Stimulated activated memory B cell treated with anti-CD40 and anti-IgM and Interleukin-4, amounts not matched to agents 10 μg/mL and 1 μg/mL and 100 μg/mL, for 72 hours (primary cell): ENCODE measurements at places on chromosomes 16 and 17.

DNA sequence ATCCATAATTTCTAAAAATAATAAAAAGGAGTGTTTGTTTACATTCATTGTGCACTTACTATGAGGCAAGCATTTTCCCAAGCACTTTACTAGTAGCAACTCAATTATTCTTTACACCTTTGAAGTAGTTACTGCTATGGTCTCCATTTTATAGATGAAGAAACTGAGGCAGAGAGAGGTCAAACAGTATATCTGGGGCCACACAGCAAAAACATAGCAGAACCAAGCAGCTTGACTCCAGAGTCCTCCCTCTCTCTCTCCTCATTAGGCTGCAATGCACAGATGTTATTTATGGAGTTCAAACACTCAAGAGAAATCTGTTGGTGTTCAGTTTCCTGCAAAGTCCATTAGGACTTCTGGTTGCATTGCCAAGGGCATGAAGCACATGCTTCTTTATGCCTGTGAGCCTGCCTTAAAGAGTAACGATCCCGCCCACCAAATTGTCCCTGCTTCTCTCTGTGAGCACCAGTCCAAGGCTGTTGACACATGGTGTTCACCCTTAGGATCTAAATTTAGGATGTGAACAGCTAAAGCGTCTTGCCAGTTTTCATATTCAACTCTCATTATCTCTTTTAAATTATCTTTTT lies 44.0 kb downstream of the GPRC5B start:
- ATAC-seq: no peak

- ATAC-seq: no peak
These were observed 1.1 kb downstream of the ATP1B2 start for GRCh38 chr17:7651665-7652387.

DNA sequence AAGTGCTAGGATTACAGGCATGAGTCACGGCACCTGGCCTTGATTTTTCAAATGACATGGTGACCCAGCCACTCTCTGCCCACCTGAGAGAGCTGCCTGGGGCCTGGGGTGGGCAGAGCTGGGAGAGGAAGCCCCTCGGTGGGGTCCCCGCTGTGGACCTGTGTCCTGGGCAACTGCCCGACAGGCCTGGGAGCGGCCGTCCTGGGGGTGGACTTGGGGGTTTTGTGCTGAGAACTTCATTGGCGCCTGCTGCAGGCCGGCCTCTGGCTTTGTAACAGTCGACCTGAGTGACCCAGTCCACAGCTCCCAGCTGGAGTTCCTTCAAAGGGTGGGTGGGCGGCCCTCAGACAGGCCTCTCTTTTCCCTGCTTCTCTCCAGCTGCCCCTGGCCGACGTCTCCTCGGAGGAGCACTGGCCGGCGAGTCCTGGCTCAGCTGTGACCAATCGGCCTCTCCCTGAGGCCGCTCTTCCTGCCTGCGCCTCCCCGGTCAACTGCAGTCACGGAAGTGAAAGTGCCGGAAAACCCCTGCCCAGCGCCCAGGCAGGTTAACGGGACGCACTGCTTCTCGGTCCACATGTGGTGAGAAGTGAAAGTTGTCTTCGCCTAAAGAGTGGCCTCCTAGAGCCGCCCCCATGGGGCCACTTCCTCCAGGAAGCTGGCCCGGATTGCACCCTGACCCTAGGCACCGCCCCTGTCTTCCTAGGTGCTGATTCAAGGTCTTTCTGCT lies 5.5 kb downstream of the CBFA2T3 start:
- peak; percentile 46 for ATAC-seq

GRCh38 chr17:16936536-16937310 lies 35.2 kb downstream of the TNFRSF13B start:
- no peak for ATAC-seq

DNA sequence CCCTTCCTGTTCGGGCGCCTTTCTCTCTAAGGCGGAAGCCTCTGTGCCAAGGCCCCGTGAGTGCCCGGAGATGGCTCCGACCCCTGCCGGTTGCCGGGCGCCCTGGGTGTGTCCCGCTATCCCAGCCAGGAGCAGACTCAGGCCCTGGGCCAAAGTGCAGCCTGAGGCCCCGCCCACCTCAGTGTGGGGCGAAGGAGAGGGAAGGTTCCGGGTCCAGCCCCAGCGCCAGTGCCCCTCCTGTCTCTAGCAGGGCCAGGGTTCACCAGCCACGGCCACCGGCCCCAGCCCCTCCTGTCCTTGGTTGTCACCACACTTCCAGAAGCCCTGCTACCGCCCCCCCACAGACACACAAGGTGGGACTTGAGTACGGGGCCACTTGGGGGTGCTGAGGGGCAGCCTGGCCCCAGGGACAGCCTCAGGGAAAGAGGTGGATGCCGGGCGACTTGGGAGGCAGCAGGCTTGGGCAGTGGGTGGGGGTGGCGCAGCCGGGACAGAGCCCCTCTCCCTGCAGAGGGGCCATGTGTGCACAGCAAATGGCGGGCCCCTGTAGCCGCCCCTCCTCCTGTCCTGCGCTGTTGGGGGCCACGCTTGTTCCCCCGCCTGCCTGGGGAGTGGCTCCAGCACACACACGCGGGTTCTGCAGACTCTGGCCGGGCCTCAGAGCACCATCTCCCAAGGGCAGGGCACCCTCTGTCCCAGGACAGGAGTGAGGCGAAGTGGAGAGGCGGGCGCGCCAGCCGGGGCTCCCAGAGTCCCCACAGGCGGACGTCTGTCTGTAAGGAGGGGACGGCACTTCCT lies 6.0 kb downstream of the C1QTNF8 start:
- ATAC-seq: no peak

- ATAC-seq: no peak
These were observed 592 bp downstream of the GCSH start for GRCh38 chr16:81095653-81095952.

DNA sequence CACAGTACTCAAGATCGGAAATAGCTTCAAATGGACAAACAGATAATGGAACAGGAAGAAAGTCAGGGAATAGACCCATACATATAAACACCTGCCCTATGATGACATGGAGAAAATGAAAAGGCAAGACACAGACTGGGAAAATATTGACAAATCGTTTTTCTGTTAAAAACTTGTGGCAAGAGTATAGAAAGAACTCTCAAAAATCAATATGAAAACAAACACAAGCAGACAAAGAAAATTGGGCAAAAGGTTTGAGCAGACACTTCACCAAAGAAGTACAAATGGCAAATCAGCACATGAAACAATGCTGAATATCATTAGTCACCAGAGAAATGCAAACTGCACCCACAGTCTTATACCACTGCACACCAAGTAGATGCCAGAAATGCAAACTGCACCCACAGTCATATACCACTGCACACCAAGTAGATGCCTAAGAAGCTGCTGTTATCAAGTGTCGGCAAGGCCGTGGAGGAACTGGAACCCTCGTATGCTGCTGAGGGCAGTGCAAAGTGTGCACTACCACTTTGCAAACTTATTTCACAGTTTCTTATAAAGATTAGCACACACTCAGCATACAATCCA lies 123.5 kb upstream of the CHMP6 start:
- peak; percentile 54 for ATAC-seq

DNA sequence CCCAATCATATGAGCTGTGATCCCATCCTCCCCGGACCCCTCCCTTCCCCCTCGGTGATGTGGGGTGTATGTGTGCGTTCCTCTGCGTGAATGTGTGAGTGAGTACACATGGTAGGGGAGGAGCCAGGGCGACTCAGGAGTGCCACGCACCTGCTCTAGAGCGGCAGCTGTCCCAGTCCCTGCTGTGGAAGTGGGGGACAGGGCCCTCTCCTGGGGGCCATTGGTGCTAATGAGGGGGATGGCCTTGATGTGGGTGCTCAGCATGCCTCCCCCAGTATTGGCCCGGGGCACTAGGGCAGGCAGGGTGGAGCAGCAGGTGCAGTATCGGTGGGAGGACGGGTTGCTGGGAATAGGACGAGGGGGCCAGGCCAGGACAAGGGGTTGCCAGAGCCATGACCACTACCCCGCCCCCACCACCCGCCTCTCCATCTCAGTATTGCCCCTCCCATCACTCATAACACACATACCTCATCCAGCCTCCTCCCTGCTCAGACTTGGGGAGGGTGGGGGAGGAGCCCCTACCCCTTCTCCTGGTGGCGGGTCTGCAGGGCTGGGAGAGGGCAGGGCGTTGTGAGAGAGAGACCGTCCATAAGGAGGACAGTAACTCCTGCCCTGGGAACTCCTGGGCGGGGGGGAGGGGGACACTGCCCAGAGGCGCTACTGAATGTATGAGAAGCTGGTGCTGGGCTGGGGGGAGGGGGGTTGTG lies 8.5 kb downstream of the NR1D1 start:
- ATAC-seq: no peak

- peak; percentile 77 for ATAC-seq
These were observed 122.3 kb downstream of the SSH2 start for GRCh38 chr17:29807520-29808361.

GRCh38 chr16:3501783-3502400 lies 1.1 kb downstream of the CLUAP1 start:
- ATAC-seq: no peak

GRCh38 chr16:28495795-28496749 lies 1.6 kb downstream of the APOBR start:
- ATAC-seq: no peak

DNA sequence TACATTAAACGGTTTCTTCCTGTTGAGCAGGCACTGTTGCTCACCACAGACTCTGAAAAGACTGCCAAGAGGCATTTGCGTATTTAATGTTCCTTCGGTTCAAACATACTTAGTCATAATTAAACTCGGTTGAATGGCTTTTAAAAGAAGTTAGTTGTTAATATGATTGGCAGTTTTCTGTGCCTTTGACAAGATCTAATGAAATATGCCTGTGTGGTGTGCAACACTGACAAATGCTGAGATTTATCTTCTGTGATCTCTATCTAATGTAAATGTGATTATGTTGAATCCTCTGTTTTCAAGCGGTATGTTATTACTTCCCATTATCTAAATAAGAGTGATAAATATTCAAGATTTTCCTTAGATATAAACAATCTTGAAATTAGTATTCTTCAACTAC lies 1046.6 kb downstream of the CDH8 start:
- no peak for ATAC-seq

- ATAC-seq: no peak
These were observed 78.8 kb upstream of the ANKFN1 start for GRCh38 chr17:56074361-56074890.

DNA sequence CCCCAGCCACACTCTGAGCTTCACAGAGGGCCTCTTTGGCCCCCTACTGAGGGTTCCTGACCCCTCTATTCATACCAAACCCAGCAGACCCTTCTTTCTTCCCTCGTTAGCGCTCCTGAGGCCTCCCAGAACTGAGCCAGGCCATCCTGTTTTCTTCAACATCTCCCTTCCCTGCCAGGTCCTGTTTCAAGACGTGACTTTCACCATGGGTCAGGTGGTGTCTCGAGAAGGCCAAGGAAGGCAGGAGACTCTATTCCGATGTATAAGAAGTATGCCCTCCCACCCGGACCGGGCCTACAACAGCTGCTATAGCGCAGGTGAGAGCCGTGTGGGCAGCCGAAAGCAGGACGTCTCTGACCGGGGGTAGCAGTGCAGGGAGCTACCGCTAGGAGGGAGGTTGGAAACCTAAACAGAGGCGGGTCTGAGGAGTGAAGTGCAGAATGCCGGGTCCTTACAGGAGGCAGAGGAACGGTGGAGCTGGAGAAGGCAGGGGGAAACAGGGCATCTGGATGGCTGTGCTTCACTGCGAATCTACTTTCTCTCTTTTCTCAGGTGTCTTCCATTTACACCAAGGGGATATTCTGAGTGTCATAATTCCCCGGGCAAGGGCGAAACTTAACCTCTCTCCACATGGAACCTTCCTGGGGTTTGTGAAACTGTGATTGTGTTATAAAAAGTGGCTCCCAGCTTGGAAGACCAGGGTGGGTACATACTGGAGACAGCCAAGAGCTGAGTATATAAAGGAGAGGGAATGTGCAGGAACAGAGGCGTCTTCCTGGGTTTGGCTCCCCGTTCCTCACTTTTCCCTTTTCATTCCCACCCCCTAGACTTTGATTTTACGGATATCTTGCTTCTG lies 1.3 kb upstream of the SENP3 start:
- peak; percentile 56 for ATAC-seq

DNA sequence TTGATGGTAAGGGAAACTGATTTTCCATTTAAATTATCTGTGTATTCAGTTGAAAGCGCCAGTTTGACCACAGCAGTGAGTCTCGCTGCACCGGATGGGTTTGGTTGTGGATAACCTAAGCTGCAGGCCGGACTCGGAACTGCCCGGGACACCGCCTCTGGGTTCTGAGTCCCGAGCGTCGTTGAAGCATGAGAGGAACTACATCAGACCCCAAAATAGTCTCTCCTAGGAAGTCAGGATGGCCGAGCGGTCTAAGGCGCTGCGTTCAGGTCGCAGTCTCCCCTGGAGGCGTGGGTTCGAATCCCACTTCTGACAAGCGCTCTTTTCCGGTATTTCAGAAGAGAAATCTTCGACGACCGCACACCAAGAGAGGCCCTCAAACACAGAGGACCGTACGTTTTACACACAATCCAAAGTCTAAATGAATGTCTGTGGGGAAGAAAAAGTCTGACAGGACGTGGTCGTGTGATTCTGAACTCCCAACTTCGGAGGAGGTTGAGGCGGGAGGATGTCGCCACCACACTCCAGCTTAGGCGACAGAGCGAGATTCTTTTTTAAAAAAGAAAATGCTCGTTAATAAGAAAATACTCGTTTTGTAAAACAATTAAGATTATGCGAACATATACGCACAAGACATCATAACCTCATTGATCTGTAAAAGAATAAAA lies 15.4 kb upstream of the PLLP start:
- peak; percentile 76 for ATAC-seq
